ENCODE measurements at places on chromosomes 4 and X.

DNA sequence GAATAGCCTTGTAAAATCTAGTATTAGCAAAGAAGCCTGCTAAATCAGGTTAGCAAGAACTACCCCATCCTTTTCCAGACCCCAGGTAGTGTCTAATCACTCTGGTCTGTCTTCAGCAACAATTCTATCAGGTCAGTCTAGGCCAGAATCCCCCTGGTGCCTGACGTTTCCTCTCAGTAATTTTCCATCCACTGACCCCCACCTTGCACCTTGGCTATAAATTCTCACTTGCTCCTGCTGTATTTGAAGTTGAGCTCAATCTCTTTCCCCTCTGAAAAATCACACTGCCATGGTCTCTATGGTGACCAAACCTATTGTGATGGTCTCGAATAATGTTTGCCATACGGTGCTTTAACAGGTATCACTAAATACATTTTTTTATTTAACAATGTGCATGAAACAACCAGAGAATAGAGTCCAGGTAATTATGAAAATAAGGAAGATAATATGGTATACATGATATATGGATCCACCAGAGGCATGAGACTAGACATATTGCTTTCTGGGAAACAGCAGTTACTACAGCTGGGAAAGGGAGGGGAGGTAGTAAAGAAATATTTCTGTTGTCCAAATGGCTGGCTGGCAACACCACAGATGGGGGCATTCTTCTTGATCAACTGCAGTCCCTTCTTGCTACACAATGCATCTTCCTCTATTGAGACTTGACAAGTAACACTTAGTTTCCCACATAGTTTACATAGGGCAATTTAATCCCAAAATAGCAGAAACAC, 33.8 kb downstream of the CXCL1 start:
- no peak for DNase-seq

- no peak for DNase-seq
These were observed 49.8 kb downstream of the LDOC1 start for GRCh38 chrX:141127146-141127545.

- DNase-seq = no peak
These were observed at the start of gene CLDN22 for GRCh38 chr4:183320211-183321059. CLDN22 (minus strand) TSS chr4:183320276; CDS start chr4:183320218, 58 bp downstream.

DNA sequence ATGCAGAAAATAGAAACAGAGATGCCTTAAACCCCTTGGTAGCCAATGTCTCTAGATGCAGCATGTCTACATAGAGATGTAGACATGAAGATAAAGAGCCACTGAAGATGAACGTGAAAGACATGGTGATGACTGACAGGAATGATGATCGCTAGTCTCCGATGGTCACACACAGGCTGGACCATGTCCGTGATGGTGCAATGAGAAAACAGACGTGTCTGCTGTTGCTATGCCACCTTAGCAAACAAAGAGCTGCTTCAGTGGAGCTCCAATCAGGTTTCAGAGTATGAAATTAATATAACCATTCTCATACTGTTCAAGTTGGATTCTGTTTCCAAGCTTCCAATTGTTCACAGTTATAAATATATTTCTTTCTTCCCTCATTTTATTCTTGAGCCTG, 256.5 kb downstream of the CAMK2D start:
- DNase-seq = no peak

Data from CD4-positive, alpha-beta T cell treated with Interleukin-12 subunit alpha and Interleukin-12 subunit beta, for 1 hour (primary cell).